ENCODE measurements at places on chromosomes 7 and 10.
A peak's percentile ranks its signal among the peaks of the same experiment; 100 is the strongest.

GRCh38 chr10:4780782-4781181, 45.2 kb upstream of the AKR1E2 start:
- peak; percentile 67 for DNase-seq

DNA sequence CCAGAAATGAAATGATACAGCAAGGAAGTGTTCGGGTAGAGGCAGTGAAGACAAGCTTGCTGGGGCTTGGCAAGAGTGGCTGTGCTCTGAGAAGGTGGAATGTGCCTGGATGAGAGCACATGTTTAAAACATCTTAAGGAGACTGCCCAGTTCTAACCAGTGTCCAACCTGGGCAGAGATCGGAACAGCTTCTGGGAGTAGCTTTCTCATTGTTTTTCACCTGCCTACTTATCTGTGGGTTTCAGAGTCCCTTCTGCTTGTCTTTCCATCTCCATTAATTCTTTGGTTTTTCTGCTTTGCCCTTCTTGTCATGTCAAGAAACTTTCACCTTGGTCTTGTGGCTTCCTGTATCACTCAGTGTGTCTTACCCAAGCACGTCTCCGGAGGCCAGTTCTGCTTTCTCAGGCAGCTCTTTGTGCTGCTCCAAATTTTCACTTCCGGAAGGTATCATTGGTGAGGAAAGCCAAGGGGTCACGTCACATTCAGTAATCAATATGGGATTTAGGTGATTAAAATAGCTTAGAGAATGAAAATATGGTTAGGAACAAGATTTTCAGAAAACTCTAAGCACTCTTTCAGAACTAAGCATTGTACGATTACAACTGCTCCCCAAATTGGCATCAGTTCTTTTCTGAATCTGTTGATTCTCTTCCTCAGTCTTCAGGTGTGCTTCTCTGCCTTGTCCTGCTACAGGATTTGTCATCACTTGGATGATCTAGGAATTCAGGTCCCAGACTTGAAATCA, 5.5 kb upstream of the LAMB4 start:
- no peak for DNase-seq

DNA sequence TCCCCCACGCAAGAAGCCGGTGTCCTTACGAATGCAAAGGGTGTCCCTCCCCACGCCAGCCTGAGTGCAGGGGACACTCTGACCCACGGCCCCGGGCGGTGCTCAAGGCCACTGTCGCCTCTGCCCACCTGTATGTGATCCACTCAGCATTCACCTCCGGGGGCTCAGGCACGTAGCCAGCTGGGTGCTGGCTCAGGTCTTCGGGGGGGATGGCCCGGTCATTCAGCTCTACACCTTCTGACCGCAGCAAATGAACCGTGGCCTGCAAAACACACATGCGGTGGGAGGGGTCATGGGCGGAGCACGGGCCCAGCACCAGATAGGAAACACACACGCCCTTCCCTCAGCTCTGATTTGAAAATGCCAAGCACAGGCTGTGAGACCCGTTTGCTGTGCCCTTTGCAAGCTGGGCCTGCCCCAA, 25.9 kb downstream of the CFAP46 start:
- no peak for DNase-seq

- no peak for DNase-seq
These were observed 50.7 kb downstream of the ERCC6 start for GRCh38 chr10:49488056-49488717.

DNA sequence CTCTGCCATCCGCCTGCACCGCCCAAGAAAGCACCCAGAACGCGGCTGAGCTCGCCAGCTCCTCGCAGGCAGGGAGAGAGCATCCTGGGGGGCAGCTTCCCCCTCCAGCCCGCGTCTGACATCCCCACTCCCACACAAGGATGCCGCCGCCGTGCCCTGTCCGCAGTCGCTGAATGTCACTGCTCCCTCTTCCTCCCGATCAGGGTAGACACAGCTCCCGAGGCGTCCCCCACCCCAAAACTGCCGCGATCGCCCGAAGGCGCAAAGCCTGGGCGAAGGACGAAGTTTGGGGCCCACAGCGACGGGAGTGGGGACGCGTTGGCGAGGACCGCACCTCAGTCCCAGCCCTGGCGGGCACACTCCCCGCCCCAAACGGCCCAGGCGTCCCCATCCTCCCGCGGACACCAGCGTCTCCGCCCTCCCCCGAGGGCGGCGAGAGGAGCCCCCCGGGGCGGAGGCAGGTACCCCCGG, 1.5 kb upstream of the KAT6B start:
- DNase-seq = peak; percentile 29

- no peak for DNase-seq
These were observed 541.7 kb upstream of the GALNT17 start for GRCh38 chr7:70590126-70590854.

- no peak for DNase-seq
These were observed 304.5 kb upstream of the LRRN3 start for GRCh38 chr7:110786328-110786965.

DNA sequence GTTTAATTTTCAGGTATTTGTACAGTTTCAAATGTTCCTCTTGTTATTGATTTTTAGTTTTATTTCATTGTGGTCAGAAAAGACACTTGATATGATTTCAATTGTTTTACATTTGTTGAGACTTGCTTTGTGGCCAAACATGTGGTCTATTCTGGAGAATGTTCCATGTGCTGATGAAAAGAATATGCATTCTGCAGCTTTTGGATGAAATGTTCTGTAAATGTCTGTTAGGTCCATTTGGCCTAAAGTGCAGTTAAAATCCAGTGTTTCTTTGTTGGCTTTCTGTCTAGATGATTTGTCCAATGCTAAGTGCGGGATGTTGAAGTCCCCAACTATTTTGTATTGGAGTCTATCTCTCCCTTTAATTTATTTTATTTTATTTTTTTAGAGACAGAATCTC, 70.5 kb downstream of the ZNF503 start:
- no peak for DNase-seq

- no peak for DNase-seq
These were observed 338 bp downstream of the ATP6V0E2 start for GRCh38 chr7:149873970-149874643.
